ENCODE measurements at places on chromosomes 16 and 17. TPM values are rescaled to one million over a fixed set of nuclear protein-coding genes. Genes with fewer than 3 reads are reported as not detected.

DNA sequence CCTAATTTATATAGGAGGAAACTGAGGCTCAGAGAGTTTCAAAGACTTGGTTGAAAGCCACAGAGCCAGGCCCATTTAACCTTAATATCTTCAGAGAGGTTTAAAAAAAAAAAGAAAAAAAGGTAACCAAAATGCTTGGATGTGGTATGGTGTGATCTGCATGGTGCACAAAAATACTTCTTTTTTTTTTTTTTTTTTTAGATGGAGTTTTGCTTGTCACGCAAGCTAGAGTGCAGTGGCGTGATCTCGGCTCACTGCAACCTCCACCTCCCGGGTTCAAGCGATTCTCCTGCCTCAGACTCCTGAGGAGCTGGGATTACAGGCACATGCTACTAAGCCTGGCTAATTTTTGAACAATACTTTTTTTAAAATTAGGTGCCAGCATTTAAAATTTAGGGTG is 101.8 kb downstream of the XYLT1 start:
- H3K36me3 ChIP-seq = peaks cover 22% of the 10 kb centered on the region
- no peaks in the 10 kb centered on the region for H3K27me3 ChIP-seq
- DNase-seq = no peak
- peak overlapping the region; percentile 99 for H3K27ac ChIP-seq
- peaks cover 81% of the 10 kb centered on the region for H3K4me1 ChIP-seq

GRCh38 chr16:11333702-11334101 is 11.6 kb upstream of the RMI2 start:
- H3K4me1 ChIP-seq = peaks cover 9% of the 10 kb centered on the region
- no peak overlapping the region for H3K27ac ChIP-seq
- no peaks in the 10 kb centered on the region for H3K36me3 ChIP-seq

DNA sequence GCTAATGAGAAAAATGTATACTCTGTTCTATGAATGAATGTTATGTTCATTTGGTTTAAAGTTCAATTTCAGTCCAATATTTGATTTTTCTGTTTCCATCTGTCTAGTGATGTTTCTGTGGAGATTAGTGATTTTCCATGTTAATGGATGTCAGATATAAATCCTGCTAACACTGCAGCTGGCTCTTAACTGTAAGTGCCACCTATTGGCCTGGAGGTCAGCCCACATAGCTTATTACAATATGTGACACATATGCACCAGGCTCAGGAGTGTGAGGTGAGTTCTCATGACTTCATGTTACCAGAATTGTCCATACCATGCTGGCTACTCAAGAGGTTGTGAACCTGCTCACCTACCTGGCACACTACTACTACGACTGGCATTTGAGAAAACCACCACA is 17.1 kb downstream of the ATF7IP2 start:
- DNase-seq = no peak
- no peak overlapping the region for H3K4me3 ChIP-seq
- no peak overlapping the region for H3K27ac ChIP-seq
- no peaks in the 10 kb centered on the region for H3K27me3 ChIP-seq
- peaks cover 3% of the 10 kb centered on the region for H3K4me1 ChIP-seq
- H3K36me3 ChIP-seq = peaks cover 78% of the 10 kb centered on the region

DNA sequence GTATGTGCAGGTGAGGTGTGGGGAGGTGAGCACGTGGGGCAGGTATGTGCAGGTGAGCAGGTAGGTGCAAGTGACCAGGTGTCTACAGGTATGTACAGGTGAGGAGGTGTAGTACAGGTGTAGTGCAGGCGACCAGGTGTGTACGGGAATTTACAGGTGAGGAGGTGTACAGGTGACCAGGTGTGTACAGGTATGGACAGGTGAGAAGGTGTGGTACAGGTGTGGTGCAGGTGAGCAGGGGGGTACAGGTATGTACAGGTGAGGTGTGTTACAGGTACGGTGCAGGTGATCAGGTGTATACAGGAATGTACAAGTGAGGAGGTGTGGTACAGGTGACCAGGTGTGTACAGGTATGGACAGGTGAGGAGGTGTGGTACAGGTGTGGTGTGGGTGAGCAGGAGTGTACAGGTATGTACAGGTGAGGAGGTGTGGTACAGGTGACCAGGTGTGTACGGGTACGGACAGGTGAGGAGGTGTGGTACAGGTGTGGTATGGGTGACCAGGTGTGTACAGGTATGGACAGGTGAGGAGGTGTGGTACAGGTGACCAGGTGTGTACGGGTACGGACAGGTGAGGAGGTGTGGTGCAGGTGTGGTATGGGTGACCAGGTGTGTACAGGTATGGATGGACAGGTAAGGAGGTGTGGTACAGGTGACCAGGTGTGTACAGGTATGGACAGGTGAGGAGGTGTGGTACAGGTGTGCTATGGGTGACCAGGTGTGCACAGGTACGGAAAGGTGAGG is 12.8 kb upstream of the DBNDD1 start:
- H3K27ac ChIP-seq = peak overlapping the region; percentile 51
- no peak overlapping the region for H3K4me3 ChIP-seq
- H3K4me1 ChIP-seq = no peaks in the 10 kb centered on the region
- H3K27me3 ChIP-seq = no peaks in the 10 kb centered on the region

DNA sequence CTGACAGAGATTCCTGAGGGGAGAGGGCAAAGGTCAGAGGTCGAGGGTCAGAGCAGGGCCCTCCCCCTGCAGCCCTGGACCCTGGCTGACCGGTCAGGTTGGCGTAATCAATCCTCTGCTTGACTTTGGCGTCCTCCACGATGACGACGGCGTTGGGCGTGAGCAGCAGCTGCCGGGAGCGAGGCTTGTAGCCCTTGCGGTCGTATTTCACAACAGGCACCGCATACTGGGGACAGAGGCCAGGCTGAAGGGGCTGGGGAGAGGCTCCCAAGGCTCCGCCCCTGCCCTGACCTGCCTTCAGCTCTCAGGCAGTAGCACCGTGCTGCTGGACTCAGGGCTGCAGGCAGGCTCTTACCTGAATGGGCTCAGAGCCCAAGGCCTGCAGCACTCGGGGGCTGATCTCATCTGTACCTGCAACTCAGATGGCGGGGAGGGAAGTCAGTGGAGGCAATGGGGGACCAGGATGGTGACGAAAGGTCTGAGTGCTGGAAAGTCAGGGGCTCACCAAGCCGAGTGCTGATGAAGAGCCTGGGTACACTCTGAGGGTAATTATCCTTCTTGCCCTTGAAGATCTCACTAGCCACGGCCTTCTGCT is 12.0 kb upstream of the CRK start:
- no peak overlapping the region for H3K4me3 ChIP-seq
- H3K27ac ChIP-seq = no peak overlapping the region
- no peak for DNase-seq
- peaks cover 9% of the 10 kb centered on the region for H3K27me3 ChIP-seq

DNA sequence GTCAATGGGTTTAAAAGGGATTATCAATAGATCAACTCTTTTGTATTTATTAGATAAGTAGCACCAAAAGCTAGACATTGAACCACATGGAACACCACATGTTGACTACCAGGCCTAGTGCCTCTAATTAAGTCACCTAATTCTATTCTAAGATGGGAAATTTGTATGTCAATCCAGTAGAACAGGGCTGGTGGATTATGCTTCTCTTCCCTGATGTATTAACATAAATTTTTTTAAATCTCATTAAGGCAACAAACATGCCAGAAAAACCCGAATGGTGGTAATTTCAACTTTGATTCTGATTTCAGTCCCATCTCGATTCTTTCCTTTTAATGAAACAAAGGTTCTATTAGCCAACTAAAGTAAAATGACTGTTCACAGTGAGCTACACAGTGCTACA is 92.6 kb downstream of the KANSL1 start:
- H3K4me1 ChIP-seq = peaks cover 36% of the 10 kb centered on the region
- peak overlapping the region; percentile 84 for H3K27ac ChIP-seq
- H3K27me3 ChIP-seq = no peaks in the 10 kb centered on the region
- no peak overlapping the region for H3K4me3 ChIP-seq

DNA sequence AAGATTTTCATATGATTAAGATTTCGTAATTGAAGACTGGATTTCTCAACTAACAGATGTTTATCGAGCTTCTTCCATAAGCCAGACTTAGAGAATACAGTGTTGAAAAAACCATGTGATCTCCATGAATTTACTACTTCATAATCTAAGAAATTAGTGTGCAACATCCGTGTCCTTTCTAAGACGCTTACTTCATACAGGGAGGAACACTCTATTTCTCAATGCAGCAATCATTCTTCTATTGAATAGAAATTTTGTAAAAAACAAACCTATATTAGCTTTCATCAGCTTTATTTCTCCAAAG is 946.3 kb downstream of the KCNJ2 start:
- H3K36me3 ChIP-seq = no peaks in the 10 kb centered on the region
- H3K4me1 ChIP-seq = no peaks in the 10 kb centered on the region
- no peak overlapping the region for H3K4me3 ChIP-seq
- H3K27me3 ChIP-seq = no peaks in the 10 kb centered on the region
- DNase-seq = no peak

DNA sequence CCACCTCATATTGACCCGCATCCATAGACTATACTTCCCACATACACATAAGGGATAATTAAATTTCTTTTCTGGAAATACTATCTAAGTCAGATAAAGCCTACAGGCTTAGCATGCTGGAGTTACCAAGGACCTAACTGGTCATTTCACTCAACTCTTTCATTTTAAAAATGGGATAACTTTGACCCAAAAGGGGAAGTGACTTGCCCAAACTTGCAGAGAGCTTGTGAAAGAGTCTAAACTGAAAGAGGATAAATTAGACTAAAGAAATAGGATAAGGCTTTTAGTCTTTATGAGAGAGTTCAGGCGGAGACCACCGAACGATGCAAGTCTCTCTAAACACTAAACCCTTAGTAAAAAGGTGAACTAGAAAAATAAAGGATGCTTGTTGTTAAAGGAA is 3.9 kb upstream of the KRT33A start:
- no peak for DNase-seq
- H3K27ac ChIP-seq = no peak overlapping the region
- H3K4me3 ChIP-seq = no peak overlapping the region
- peaks cover 25% of the 10 kb centered on the region for H3K27me3 ChIP-seq

DNA sequence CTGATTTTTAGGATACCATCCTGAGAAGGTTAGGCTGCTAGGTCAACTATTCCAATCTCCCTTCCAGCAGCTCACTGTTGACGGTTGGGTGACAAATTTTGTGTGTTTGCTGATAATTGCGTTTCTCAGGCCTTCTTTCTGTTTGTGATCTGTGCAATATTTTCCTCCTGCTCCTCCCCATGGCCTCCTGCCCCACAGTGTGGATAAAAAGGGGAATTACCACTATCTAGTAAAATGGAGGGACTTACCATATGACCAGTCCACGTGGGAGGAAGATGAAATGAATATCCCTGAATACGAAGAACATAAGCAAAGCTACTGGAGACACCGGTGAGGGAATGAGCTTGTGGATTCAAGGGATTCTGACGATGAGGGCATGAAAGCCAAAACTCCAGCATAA is 9.2 kb downstream of the CHD3 start:
- peak overlapping the region; percentile 61 for H3K27ac ChIP-seq
- H3K4me3 ChIP-seq = no peak overlapping the region
- peaks cover 86% of the 10 kb centered on the region for H3K36me3 ChIP-seq
- H3K27me3 ChIP-seq = no peaks in the 10 kb centered on the region

METTL26 gene
- 131 TPM for total RNA-seq

CLDN7 gene
- total RNA-seq = 0.21 TPM

KIF1C gene
- 51.0 TPM for total RNA-seq
